Fibroblast of the aortic adventitia (primary cell): ENCODE measurements at places on chromosomes 2 and 18. TPM values are rescaled to one million over a fixed set of nuclear protein-coding genes. Genes with fewer than 3 reads are reported as not detected.

Gene NOSTRIN
- total RNA-seq, result 0.81 TPM in 1 of 2 replicates, not detected in the other

Gene KRTCAP3
- not detected in 2 replicates for total RNA-seq

Gene MSH6
- 82.5 and 194 TPM in 2 replicates for total RNA-seq

Gene REG3A
- not detected in 2 replicates for total RNA-seq

Gene ALPP
- not detected in 2 replicates for total RNA-seq

Gene CFC1
- not detected in 2 replicates for total RNA-seq

Gene NAT8
- total RNA-seq, result not detected in 2 replicates

Gene POMC
- 0.63 and 7.5 TPM in 2 replicates for total RNA-seq

Gene MC5R
- total RNA-seq, result not detected in 2 replicates

Gene KLF11
- 6.3 and 17.2 TPM in 2 replicates for total RNA-seq

Gene FHOD3
- 3.0 and 3.3 TPM in 2 replicates for total RNA-seq

Gene PSMA8
- total RNA-seq, result not detected in 2 replicates

Gene COL4A4
- total RNA-seq, result 1.1 and 2.6 TPM in 2 replicates

Gene TMEM214
- total RNA-seq, result 10.3 and 71.6 TPM in 2 replicates

Gene ABCG5
- total RNA-seq, result not detected in 2 replicates

Gene OTOS
- total RNA-seq, result not detected in 2 replicates

Gene IL1R2
- total RNA-seq, result 0.57 and 0.81 TPM in 2 replicates

Gene CACNB4
- 4.8 and 7.5 TPM in 2 replicates for total RNA-seq

Gene UGT1A10
- total RNA-seq, result 0.41 TPM in 1 of 2 replicates, not detected in the other

Gene NYAP2
- not detected in 2 replicates for total RNA-seq

Gene UGT1A4
- not detected in 2 replicates for total RNA-seq

Gene EFEMP1
- total RNA-seq, result 652 and 1,009 TPM in 2 replicates

Gene GPN1
- 40.2 and 49.0 TPM in 2 replicates for total RNA-seq

Gene RAB6C
- not detected in 2 replicates for total RNA-seq

Gene SLC30A3
- total RNA-seq, result 0.09 and 0.25 TPM in 2 replicates

Gene CCDC150
- 4.0 and 19.7 TPM in 2 replicates for total RNA-seq

Gene LOXHD1
- total RNA-seq, result not detected in 2 replicates

Gene ALK
- total RNA-seq, result 0.27 and 0.82 TPM in 2 replicates

Gene RNU2-63P
- not detected in 2 replicates for total RNA-seq

Gene FIGN
- 2.5 and 4.1 TPM in 2 replicates for total RNA-seq

Gene ANKRD53
- total RNA-seq, result 1.1 and 6.5 TPM in 2 replicates

Gene PARD3B
- total RNA-seq, result 15.9 and 23.6 TPM in 2 replicates

Gene SP5
- total RNA-seq, result not detected in 2 replicates

Gene SCN2A
- 16.7 and 18.5 TPM in 2 replicates for total RNA-seq

Gene LYPD6B
- 0.18 TPM in 1 of 2 replicates, not detected in the other for total RNA-seq

Gene NDUFAF7
- total RNA-seq, result 11.1 and 37.9 TPM in 2 replicates

Gene CBLN2
- 0.27 and 0.33 TPM in 2 replicates for total RNA-seq

Gene FSHR
- not detected in 2 replicates for total RNA-seq

Gene SULT1C2
- 0.27 and 2.6 TPM in 2 replicates for total RNA-seq

Gene ACVR1C
- 0.63 and 1.2 TPM in 2 replicates for total RNA-seq

Gene STAT4
- 0.54 and 0.98 TPM in 2 replicates for total RNA-seq

Gene ZFP36L2
- 34.3 and 50.4 TPM in 2 replicates for total RNA-seq

Gene TRIM43
- total RNA-seq, result not detected in 2 replicates

Gene TIGD1
- 3.3 and 7.8 TPM in 2 replicates for total RNA-seq

Gene PAIP2B
- total RNA-seq, result 0.27 and 1.6 TPM in 2 replicates
